ENCODE measurements at places on chromosomes 13 and 19.

DNA sequence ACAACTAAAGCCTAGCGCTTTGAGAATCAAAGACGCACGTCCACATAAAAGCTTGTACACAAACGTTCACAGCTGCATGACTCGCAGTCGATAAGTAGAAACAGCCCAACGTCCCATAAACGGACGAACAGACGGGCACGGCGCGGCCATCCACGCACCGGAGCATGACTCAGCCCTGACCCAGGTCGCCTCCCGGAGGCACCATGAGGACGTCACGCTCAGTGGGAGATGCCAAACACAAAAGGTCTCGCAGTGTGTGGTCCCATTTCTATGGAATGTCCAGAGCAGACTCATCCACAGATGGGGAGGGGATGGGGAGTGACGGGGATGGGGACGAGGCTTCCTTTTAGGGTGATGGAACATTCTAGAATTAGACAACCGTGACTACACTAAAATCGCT, 9.4 kb downstream of the POLRMT start:
- DNase-seq = peak; percentile 26

GRCh38 chr19:5154129-5154798, 185.4 kb downstream of the KDM4B start:
- DNase-seq = no peak

DNA sequence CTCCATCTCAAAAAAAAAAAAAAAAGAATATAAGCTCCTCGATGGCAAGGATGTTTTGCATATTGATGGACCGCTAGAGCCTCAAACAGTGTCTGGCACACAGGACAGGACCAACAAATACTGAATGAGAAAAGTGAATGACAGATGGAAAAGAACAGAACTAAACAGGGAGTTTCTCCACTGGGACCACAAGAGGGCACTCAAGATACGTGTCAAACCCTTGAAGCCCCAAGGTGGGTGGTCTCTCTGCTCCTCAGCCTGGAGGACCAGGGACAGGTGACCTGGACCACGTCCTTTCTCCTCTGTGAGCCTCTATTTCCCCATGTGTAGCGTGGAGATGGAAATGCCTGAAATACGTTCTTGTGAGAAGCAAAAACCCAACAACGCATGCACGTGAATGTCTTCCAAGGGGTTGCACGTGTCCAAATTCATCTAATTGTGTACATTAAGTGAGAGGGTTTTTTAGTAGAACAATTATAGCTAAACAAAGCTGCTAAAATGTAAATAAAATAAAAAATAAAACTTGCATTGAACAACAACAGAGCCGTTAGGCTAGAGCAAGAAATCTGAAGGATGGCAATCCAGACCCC, 5.7 kb upstream of the CDC42EP5 start:
- peak; percentile 42 for DNase-seq

DNA sequence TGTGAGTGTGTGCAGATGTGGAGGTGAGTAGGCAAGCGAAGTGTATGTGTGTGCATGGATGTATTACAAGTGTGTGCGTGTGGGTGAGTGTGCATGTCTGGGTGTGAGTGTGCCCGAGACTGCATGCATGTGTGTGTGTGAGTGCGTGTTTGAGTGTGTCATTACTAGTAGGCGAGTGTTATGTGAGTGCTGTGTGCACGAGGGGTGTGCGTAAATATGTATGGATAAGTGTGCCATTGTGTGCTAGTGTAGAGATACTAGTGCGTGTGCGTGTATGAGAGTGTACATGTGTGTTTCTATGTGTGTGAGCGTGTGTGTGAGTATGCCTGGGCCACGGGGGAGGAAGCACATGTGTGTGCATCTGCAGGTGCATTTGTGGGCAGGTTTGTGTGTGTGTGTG, 53.8 kb downstream of the CELF5 start:
- no peak for DNase-seq

GRCh38 chr13:98677398-98677797, 75.1 kb downstream of the SLC15A1 start:
- DNase-seq = no peak

DNA sequence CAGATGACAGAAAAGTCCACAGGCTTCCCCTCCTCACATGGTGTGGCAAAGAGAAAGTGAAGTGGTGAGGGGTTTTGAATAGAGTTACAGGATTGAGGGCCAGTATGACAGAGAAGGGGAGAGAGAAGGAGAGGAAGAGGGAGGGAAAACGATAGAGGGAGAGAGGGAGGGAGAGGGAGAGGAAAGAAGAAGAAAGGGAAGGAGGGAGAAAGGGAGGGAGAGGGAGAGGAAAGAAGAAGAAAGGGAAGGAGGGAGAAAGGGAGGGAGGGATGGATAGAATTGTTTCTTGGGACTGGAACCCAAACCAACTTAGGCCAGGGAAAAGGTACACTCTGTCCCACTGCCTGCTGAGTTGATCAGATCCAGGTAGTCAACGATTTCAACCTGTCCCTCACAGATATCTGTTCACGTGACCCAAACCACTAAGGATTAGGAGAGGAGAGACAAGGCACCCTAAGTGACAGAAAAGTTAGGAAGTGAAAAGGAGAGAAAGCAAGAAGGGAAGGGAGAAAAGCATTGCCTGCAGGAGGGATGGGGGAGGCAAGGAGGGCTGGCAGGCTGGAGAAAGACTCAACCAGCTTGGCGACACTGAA, 8.1 kb upstream of the IGFL3 start:
- DNase-seq = no peak

- no peak for DNase-seq
These were observed at the start of gene ZSCAN1 for GRCh38 chr19:58033741-58034476. Gene ZSCAN1 (plus strand): TSS chr19:58034025. CDS start chr19:58037837, 3,812 bp downstream.

GRCh38 chr13:74040200-74040599, 94.0 kb downstream of the KLF12 start:
- DNase-seq = peak; percentile 2

- peak; percentile 27 for DNase-seq
These were observed 8.8 kb upstream of the OXGR1 start for GRCh38 chr13:97003071-97003470.

- no peak for DNase-seq
These were observed 379.8 kb downstream of the TBC1D4 start for GRCh38 chr13:75102001-75102716.

DNA sequence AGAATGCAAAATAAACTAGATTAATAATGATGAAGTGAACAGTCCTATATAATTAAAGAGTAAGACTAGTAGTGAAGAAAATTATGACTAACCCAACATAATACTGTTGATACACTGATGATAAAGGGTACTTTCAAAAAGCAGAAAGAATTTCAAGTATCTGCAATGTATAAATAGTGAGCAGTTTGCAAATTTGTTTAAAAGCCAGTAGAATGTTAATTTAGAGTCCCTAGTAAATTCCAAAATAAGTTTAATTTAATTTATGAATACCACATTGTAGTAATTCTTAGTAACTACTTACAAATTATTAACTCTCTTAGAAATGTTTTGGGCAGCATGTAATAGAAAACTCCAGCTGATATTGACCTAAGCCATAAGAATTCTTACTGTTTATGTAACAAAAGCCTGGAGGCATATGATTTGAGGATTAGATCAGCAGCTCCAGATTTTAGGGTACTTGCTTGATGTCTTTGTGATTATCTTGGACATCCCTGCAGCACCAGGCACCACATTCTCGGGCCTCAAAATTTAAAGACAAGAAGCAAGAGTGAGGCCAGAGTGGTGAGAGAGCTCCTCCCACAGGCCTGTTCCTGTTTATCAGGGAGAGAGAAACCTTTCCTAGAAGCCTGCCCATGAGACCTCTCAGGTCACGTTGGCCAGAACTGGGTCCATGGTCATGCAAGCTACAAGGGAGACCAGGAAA, 67.6 kb upstream of the TDRD3 start:
- peak; percentile 47 for DNase-seq

DNA sequence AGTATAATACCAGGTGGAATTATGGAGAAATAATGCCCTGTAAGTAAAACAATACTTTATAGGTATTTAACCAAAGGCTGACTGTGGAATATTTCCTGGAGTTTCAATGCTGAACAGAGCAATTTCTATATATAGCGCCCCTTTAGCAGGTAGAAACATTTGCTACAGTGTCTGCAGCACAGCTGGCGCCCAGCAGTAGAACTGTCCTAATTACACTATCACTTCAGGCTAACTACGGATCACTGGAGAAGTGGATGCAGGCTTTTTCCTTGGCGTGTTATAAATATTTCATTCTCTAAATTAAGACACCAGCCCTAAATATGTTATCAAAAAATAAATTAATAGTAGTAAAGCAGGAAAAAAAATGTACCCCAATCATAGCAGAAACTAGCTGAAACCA, 3.1 kb downstream of the SHISA2 start:
- DNase-seq = no peak

DNA sequence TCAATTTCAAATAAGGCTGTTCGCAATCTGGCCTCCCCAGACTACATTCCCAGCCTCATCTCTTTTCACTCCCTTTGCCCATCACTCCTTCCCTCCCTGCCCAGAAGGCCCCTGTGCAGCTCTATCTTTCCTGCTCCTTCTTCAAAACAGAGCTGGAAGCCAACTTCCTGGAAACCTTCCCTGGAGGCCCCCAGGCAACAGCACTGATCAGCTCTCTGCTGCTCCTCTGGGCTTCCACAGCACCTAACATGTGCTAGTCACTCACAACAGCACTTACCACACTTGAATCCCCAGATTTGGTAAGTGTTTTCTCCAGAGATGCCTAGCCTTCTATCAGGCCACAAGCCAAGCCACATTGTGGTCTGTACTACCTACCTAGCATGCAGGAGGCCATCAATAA, 9.5 kb downstream of the SMAD9 start:
- no peak for DNase-seq

DNA sequence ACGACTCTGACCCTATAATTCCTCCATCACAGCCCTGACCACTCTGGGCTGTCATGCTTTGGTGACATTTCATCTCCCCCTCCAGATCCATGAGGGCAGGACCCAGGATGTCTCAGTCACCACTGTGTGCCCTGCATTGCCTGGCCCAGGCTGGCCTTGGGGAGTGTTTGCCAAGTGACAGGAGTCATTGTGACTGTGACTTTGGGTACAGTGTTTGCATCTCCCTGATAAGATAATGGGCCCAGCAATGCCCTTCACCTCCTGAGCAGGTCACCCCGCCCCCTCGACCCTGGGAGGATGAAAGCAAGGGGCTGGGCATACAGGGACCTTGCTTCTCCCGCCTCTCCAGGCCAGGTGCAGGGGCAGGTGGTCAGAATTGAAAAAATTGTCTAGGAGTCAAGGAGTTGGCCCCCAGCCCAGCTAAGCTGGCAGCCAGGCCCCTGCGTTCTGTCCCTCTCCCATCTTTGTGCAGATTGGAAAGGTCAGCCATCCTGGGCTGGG, 5.9 kb upstream of the ATP4A start:
- DNase-seq = no peak

- no peak for DNase-seq
These were observed 206.9 kb downstream of the GGACT start for GRCh38 chr13:100381595-100382224.

DNA sequence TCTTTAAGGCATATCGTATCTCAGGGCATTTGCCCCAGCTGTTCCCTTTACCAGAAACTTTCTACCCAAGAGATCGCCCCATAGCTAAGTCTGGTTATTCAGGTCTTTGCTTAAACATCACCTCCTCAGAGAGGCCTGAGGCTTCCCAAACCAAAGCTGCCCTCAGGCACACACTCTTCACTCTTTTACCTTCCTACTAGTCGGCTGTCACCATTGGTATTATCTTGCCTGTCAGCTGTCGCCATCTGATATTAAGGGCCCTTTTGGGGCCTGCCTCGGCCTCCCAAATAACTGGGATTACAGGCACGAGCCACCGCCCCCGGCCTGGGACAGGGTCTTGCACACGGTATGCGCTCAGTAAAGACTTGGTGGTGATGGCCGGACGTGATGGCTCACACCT, 1.0 kb downstream of the GADD45GIP1 start:
- DNase-seq = no peak

DNA sequence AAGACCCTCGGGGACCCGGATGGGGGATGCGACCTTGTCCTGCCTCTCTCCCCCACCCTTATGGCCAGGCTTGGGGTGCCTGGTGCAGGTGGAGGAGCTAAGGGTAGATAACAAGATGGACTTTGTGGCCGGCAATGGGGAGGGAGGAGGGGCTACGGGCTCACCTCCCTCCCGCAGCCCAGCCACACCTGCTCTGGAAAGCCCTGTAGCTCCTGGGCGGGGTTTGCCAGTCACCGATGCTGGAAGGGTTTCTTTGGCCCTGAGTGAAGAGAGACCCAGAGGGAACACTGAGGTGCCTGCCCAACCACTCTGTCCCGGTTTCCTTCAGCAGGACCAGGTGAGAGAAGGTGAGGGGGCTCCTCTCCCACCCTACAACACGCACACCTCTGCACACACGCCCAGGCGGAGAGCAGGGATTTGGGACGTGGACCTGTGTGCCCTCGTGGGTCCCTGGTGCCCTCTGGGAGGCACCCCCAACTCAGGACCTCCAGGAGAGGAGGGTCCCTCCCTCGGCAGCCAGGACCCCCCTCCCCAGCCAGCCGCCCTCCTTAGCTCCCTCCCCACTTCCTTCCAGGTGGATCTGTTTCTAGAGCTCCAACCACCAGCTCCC, at the start of gene FUT2:
TSS of gene FUT2 (plus strand) at position 229 of the 610 bp plus-strand sequence. CDS start 6,986 bp downstream, outside the sequence.
- DNase-seq = no peak

- DNase-seq = peak; percentile 64
These were observed 194.7 kb downstream of the B3GLCT start for GRCh38 chr13:31394506-31394905.

DNA sequence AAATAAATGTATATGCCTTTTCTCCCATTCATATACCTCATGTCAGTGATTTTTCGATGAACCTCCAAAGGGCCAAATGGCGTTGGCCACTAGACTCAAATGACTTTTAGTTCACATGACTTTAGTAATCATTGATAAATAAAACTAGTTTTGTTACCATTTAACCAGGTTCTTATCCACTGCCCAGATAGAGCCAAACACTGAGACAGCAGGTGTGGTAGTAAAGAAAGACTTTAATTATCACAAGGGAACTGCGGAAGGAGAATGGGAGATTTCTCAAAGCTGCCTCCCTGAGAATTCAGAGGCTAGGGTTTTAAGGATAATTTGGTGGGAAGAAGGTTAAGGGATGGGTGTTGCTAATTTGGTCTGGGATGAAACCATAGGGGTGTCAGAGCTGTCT, 19.4 kb upstream of the KBTBD6 start:
- no peak for DNase-seq

DNA sequence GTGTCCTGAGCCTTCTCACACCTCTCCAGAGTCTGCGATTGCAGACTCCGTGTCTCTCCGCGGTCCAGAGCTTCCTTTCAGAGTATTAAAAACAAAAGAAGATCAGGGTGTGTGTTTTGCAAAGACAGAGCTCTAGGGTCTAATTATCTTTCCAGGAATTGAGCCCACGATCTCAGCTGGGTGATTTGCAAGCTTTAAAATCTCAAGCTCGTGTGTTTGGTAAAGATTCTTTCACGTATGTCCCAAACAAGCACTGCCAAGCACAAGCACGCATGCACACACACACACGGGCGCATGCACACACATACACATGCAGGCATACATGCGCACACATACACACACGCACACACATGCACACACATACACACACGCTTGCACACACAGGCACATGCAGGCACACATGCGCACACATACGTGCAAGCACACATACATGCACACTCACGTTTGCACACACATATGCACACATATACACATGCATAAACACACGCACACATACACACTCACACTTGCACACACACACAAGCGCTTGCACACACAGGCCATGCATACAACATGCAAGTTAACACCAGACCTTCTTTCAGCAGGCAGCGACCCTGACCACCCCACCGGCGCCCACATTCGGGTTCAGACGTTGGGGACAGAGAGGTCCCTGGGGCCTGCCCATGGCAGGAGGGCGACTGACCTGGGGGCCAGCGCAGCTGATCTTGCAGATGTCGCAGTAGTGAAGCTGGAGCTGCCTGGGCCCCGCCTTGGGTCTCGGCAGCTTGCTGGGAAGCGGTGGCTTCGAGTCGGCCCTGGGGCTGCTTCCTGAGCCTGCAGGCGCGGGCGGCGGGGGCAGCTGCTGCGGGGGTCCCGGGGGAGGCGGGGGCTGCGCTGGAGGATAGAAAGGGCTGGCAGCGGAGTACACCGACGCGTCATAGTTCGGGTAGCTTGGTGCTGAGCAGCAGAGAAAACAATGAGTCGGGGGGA, 37.9 kb downstream of the ZFR2 start:
- DNase-seq = no peak

All from MV-4-11 (cell line).